ENCODE measurements at places on chromosomes 4 and X.

- DNase-seq, result no peak
Observed at GRCh38 chrX:35340465-35340864, 397.9 kb downstream of the FAM47B start.

GRCh38 chr4:109916027-109916409, 3.3 kb downstream of the EGF start:
- DNase-seq, result no peak

- DNase-seq, result no peak
Observed at GRCh38 chrX:13397878-13398818, 78.3 kb upstream of the ATXN3L start.

DNA sequence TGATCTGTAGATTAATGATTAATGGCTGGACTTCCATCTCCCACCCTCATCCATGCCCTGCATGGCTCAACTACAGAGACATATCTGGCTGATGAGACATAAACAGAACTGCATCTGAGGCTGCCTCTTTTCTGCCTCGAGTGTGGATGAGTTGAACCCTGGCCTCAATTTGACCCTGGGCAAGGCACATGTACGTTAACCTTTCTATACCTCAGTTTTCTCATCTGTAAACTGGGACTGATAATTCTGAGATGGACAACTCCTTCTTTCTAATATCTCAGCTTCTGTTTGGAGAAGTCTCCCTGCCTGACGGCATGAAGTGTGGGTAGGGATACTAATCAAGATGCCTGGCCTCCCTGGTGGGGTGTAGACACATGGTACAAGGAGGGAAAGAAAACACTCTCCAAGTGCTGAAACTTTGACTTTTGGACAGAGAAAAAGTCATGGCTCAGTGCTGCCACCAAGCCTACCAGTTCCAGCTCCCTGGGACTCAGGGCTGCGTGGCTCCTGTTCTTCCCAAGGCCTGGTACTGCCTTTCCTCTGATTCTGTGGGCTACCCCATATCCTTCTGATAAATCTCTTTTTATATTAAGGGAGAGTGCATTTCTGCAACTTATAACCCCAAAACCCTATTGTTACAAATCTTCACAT, 64.4 kb downstream of the HAUS3 start:
- no peak for DNase-seq

- DNase-seq, result no peak
Observed at GRCh38 chrX:146887020-146887419, 72.5 kb upstream of the CXorf51A start.

DNA sequence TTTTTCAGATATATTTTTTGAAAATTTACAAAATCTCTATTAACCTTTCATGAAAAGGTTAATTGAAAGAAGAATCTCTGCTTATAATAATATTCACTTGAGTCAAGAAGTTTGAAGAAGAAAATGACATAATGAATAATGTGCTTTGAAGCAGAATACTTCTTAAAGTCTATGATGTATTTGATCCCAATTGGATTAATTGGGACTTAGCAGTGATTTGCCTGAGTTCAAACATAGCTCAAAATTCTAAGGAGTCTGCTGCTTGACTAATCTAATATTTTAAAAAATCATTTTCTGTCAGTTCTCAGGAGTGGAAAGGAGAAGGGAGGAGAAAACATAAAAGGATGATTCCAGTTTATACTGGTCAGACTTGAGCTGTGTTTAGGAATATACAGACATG, 1150.4 kb upstream of the INTU start:
- no peak for DNase-seq

DNA sequence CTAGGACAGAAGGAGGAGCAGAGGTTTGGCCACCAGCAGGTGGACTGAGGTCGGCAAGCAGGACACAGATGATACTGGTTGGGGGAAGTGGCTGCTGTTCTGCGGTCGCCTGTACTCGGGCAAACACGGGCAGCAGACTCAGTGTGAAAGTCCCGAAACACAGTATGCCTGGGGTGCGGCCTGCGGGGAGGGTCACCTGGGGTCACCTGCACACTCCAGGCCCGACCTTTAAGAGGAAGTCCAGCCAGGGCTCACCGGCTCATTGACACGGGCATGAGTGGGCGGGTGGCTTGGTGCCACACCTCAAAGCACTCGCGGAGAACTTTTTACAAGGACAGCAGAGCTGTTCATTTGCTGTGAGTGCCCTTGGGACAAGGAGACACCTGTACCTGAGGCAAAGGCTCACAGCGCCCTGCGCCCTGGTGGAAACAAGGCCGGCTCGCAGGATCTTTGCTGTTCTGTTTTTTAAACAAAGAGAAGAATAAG, 71.5 kb upstream of the MXD4 start:
- DNase-seq, result no peak

DNA sequence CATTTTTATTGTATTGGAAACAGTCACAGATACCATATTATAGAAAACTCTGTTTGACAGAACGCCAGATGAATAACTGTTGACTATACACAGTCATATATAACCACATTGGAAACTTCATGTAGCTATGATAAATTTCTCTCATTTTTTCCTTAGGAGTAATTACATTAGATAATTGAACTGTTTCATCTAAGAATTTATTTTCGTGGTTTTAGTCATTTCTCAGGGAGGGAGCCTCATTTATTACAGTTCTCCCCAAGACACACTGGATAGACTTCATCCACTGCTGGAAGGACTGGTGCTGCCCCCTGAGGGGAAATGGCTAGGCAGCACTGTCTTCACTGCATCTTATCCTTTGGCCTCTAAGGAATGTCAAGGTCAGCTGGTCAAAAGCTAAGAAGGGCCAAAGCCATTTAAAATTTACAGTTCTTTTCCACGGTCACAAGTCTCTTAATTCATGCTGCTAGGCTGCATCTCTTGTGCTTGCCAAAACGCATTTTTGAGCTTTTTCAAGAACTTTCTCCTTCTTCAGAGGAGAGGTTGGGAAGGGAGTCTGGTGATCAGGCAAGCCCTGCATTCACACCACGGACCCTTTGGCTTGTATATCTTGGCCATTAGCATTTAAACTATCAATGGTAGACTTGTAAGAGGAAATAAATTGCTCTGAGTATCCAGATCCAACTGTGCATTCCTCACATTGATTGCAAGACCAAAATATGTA, 145.1 kb downstream of the CBR4 start:
- DNase-seq, result no peak

DNA sequence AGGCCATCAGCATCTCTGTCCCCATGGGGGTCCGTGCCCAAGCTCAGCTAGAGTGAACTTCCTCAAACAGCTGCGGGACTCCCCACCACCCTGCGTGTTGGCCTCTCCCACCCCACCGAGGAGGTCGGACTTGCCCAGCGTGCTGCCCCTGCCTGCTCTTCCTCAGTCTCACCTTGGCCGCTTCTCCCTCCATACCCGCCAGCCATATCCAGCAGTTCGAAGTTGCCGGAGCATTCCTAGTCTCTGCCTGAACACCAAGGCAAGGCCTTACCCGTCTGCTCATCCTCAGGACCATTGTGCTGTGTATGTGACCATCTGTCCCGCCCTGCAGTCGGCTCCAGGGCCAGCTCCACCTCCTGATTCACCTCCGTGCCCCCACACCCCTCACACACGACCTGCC, 84.5 kb downstream of the WFS1 start:
- no peak for DNase-seq

- DNase-seq, result no peak
Observed at GRCh38 chrX:112889400-112889799, 48.8 kb upstream of the AMOT start.

DNA sequence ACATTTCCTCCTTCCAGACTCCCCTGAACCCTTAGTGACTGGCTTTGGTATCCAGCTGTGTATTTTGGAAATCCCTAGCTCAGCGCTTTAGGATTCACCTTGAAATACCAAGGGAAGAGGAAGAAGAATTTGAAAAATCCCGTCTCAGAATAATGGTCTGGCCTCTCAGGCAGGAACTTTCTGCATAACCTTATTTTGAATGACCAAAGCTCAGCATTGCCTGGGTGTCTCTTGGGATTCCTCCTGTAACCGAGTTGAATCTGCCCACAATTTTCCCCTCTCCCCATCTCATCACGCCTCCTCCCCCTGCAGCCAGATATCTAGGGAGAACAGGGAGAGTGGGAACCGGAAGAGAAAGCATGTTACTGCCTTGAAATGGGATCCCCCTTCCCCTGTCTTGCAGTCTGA, 116.2 kb downstream of the SMIM20 start:
- DNase-seq, result no peak

DNA sequence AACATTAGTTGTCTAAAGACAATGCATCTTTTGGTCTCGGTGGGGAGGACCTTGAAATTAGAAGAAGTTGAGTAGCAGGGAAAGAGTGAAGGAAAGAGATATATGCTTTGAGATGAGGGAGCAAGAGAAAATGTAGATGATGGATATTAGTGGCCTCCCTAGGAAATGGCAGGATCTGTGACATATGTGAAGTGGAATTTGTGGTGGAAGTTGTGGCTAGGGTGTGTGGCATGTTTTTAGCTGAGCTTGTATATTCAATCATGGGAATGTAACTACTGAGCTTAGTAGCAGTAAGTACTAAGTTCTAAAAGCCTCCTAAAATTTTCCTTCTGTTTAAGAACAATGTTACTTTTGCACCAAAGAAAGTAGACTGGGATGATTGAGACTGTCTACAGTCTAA, 382.8 kb upstream of the CTSO start:
- no peak for DNase-seq

DNA sequence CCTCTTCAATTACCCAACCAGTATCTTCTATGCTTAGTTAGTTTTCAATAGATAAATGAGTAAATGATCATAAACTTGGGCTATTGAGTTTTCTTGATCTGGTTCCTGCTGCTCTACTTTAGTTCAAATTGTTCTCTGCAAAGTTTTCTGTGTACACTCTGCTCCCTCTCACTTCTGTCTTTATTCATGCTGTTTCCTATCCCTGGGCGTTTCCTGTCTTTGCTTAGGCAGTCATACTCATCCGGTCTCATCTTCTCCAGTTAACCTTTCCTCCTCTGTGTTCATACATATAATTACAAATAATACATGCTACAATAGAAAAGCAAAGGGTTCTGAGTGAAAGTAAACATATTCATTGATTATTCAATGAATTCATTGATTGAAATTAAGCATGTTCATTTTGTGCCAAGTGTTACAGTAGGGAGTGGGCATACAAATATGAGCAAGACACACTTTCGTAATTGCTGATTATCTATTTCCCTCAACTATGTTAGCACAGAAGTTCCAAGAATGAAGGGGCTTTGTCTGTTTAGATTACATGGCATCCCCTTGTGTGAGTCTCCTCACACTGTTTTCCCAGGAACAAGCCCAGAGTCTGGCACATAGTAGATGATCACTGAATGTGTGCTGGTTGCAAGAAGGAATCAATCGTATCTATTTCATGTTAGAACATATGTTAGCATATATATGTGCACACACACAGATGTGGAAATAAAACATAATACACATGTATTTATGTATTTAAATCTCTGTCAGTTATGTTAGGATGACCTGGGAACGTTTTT, 1.1 kb downstream of the RAB39B start:
- DNase-seq, result peak; percentile 18

DNA sequence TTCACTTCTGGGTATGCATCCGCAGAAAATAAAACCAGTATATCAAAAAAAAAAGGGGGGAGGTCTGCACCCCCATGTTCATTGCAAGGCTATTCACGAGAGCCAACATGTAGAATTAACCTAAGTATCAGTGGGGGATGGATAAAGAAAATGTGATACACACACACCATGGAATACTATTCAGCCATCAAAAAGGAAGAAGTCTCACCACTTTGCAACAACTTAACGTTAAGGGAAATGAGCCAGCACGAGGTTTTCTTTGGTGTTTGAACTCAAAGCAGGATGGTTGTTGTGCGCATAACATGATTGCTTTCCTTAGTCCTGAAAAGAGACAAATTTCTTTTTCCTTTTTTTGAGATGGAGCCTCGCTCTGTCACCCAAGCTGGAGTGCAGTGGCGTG, 222.7 kb downstream of the SHOX start:
- no peak for DNase-seq

DNA sequence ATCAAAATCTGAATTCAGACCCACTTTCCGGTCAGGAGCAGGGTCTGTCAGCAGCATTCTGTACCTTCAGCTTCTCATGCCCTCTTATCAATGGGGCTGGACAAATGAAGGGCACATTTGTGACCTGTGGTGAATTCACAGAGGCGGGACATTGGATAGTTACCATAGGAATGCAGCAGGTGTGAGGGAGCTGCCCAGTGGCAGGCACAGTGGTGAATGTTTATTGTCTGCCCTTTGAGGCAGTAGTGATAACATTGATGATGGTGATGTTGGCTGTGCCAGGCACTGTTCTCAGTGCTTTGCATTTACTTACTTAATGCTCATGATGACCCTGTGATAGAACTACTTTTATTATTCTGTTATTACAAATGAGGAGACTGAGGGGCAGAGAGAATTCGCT, 101.2 kb upstream of the KIT start:
- no peak for DNase-seq

- no peak for DNase-seq
Observed at GRCh38 chr4:3822230-3822947, 56.2 kb downstream of the ADRA2C start.

- DNase-seq, result no peak
Observed at GRCh38 chr4:102585329-102585728, 84.2 kb downstream of the NFKB1 start.

DNA sequence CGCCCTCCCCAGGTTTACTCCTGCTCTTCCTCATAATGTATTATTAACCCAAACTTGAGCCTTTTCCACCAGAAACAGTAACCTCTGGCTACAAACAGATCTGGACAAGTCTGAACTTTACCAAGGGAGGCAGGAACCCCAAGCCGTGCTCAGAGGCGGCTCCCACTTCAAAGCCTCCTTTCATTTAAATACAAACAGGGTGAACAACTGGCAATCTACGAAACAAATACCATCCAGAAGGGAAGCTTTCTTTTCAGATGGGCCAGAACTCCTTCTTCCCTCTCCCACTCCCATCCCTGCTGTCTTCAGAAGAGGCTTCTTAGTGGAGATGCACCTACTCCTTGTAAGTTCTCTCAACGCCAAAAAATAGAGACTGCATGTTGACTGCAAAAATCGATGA, 2.1 kb upstream of the GPC4 start:
- DNase-seq, result no peak

- DNase-seq, result peak; percentile 20
Observed at GRCh38 chr4:152937336-152938236, 1.5 kb downstream of the FHDC1 start.

GRCh38 chr4:153083447-153083947, 120.7 kb upstream of the TRIM2 start:
- peak; percentile 56 for DNase-seq

DNA sequence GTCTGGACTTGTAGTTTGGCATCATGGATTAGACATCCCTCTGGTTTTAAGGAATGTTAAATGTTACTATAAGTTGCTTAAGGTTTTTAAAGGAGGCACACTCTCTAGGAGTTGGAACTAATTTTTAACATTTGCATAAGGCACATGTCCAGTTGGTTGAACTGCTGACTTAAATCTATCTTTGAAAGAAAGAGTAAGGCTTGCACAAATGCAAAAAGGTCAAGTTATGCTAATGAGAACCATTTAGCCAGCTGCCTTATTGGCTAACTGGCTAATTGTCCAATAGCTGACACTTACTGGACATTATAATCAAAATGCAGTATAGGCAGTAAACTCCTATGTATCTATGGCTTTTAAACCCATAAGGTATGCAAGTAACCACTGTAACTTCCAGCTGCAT, 206.1 kb upstream of the TTC29 start:
- no peak for DNase-seq
